ENCODE measurements at places on chromosomes 6 and 20.

GRCh38 chr6:119445666-119446065 lies 96.1 kb upstream of the MAN1A1 start:
- DNase-seq = no peak

DNA sequence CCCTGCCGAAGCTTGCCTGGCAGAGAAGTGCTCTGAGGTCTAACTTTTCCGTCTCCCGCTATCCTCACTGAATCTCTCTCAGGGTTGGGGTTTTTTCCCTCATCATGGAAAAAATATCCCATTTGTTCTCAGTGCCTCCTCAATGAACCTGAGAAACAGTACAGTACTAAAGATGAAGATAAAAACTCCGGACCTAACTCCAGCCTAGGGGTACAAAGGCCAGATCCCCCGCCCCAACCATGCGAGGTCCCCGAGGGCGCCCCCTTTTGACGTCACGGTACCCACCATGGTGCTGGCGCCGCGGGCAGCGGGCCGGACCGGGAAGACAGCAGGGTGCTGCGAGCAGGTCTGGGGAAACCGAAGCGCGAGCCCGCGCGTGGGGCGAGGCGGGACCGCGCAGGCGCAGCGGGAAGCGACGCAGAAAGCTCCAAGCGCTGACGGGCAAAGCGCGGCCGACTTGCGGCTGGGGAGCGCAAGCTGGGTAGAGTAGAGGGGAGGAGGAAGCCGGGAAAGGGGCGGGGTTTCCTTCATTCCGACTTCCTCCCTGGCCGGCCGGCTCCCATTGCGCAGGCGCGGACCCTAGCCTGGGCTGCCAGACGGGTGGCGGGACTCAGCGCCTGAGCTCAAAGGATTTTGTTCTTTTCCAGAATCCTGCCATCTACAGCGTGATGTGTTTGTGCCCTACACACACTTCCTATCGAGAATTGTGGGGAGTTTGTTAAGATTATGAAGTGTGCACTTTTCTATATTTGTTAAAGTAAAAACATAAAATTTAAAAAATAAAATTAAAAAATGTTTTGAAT lies at the start of gene LSM2:
Gene LSM2 (minus strand): TSS at position 497 of the 803 bp plus-strand sequence. CDS start 209 bp downstream, at position 288.
- peak; percentile 96 for DNase-seq

GRCh38 chr20:41655962-41656618 lies 37.9 kb upstream of the CHD6 start:
- no peak for DNase-seq

DNA sequence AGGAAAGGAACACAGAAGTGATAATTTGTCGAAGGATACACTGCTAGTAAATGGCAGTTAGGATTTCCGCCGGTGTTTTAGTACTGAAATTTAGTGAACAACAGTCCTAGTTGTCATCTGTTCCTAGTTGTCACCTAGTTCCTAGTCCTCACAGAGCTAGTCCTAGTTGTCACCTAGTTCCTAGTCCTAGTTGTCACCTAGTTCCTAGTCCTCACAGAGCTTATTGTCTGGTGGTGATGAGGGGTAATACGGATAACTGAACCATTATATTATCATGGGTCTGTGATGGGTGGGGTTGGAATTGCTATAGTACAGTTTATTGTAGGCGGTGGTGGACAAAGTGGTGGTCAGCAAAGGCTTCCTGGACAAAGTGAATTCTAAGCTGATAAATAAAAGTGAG lies 1.8 kb downstream of the SNRNP48 start:
- DNase-seq = no peak

DNA sequence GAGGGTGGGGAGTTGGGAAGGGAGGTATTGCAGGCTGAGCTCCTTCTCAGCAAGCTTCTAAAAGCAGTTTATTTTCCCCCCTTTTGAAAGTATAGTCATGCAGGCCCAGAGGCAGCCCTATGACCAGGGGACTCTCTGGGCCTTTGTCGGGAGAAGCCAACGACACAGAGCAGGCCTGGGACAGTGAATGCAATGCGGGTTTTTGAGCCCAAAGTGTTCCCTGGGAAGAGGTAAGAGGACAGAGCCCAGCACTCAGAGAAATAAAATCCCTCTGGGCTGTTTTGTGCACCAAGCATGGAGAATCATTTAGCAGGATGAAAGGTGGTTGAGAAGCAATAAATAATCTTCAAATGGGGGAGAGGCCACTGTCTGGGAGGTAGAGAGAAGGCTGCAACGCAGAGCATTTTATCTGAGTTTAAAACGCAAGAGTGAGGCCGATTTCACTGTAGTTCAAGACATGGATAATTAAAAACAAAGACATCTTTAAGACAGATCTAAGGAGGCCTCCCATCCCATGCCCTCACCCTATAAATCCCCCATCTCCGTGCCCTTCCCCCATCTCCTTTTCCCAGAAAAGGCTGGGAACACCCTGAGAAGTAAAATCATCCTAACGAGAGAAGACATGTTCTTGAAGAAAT lies 237.5 kb downstream of the CDC5L start:
- DNase-seq = no peak

GRCh38 chr6:68427630-68428029 lies 207.5 kb upstream of the ADGRB3 start:
- peak; percentile 0 for DNase-seq

DNA sequence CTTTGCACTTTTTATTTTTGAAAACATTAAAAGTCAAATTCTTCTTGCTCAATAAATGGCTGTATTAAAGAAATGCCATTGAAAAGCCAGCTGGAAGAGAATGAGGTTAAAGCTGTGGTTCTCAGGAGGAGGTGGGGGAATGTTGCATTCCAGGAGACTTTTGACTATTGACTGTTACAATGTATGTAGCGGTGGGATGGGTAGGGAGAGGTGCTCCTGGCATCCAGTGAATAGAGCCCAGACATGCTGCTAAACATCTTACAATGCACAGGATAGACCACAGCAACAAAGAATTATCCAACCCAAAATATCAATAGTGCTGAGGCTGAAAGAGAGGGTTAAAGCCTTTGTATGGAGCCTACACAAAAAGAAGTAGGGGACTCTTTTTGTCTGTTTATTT lies 295.9 kb downstream of the NKAIN2 start:
- DNase-seq = no peak

DNA sequence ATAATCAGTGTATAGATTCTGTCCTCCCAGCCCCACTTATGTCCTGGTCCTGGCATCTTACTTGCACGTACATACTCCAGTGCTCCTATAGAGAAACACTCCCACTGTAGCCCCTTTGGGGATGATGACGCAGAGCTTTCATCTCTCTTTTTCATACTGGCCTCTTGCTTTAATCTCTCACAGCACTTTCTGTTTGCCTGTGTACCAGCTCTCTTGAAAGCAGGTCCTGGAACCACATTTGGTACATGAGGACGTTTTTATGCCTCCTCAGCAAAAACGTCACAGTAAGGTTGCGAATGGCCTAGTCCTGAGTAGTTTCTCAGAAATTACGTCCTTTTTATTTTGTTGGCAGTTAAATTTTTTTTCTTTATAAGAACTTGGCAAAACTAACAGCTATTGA lies 10.8 kb downstream of the L3MBTL3 start:
- DNase-seq = no peak

- DNase-seq = peak; percentile 78
These were observed 12.0 kb downstream of the XRN2 start for GRCh38 chr20:21315138-21315537.

GRCh38 chr6:53691667-53692133 lies 26.1 kb upstream of the KLHL31 start:
- no peak for DNase-seq

Data from IMR-90 (cell line).